ENCODE measurements at places on chromosomes 7 and 10.

DNA sequence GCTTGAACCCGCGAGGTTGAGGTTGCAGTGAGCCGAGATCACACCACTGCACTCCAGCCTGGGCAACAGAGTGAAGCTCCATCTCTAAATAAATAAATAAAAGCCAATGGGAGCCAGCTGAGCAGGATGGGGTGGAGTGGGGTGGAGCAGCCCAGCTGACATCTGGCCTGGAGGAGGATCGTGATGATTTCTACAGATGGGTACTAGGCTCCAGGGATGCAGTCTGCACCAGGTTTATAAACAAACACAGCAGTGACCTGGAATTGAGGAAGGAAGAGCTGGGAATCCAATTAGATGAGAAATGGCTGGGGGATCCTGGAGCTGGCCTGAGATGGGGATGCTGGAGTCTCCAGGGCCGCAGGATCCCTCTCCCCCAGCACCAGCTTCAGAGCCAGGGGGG, 7.3 kb upstream of the GRIFIN start:
- DNase-seq: no peak

DNA sequence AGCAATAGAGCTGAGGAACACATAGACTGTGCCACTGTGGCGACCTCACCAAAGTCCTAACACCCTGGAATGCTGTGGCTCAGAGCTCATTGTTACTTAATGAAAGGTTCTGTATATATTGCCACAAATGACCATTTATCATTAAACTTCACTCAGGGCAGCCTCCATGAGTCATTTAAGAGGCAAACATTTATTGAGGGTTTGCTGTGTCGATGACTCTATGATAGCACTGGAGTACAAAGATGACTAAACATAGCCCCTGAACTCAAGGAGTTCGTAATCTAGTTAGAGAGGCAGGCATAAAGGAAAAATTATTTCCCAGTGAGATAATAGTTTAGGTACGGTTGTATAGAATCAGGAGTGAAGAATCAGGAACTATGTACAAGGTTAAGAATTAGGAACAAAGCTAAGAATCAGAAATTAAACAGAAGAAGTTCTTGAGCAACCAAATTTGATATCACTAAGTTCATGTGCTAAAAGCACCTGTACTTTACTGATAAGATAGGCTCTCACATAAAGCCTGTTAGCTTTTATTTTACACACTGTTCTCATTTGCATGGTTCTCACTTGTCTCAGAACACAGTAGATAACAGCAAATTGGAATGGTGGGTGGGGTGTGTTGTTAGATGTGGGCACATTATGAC, 7.9 kb downstream of the ENTPD7 start:
- DNase-seq: peak; percentile 57

DNA sequence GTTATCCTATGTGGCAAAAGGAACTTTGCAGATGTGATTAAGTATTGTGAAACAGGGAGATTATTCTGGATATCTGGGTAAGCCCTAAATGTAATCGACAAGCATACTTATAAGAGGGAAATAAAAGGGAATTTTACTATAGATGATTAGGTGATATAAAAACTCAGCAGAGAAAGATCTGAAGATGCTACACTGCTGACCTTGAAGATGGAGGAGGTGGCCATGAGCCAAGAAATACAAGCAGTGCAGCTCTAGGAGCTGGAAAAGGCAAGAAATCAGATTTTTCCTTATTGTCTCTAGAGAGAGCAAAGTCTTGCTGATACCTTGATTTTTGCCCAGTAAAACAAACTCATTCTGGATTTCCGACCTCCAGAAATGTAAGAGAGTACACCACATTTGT, 67.7 kb downstream of the BRAF start:
- DNase-seq: peak; percentile 3

DNA sequence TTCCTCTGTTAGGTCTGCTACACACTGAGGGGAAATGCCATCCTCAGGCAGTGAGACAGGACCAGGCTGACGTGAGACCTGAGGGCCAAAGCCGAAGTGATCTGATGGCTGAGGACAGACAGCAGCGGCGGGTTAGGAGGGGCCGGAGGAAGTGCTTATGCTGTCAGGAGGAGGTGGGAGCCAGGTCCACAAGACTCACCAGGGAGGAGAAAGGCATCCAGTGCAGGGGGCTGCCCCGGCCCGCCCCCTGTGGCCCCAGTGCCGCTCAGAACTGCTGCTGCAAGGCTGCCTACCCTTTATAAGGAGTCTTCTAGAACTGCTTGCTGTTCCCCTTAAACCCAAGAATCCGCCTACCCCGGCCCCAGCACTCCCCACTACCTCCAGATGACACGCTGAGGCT, 19.8 kb downstream of the AKR1E2 start:
- DNase-seq: no peak

DNA sequence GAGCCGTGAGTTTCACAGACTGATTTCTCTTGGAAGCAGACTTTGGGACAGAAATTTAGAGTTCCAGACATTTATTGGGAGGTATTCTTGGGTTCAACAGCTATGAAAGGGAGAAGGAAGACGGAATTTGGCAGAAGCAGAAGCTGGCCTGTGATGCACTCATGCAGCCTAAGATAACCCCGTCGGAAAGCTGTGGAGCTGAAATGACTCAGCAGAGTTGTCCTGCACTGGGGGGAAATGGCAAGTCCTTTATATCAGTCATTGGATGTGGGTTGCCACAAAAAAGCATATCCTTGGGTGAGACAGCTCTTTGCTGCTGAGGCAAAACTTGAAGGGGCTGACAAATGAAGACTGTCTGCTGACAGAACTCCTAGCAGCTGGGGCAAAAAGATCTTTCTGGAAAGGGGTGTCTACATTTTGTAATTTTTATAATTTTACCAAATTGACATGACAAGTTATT, 11.5 kb upstream of the MICU1 start:
- peak; percentile 50 for DNase-seq

DNA sequence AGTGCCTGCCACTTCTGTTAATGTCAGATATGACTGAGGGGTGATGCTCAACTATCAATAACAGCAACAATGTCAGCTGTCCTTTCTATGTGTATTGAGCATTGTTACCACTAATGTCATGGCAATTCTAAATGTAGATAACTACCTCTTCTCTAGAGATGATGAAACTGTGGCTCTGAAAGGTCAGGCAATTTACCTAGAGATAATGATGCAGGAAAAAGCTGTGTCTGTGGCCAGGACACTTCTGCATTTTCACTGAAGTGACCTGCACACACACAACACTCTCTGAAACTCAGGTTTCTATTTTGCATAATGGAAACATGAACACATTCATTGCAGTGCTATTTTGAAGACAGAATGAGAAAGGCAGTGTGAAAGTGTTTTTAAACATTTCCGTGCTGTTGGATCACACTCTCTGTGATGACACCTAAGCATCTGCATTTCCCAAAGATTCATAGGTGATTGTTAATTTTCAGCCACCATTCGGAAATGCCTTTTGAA, 148.2 kb downstream of the KCND2 start:
- no peak for DNase-seq

- DNase-seq: no peak
Measured at GRCh38 chr10:86708783-86709380, 40.6 kb downstream of the LDB3 start.

GRCh38 chr7:129438839-129439651, 4.8 kb downstream of the STRIP2 start:
- DNase-seq: peak; percentile 51

GRCh38 chr7:79403451-79403850, 50.0 kb downstream of the MAGI2 start:
- DNase-seq: no peak

- no peak for DNase-seq
Measured at GRCh38 chr10:55329796-55330195, 528.8 kb upstream of the PCDH15 start.

GRCh38 chr10:124588736-124589490, 127.3 kb downstream of the LHPP start:
- peak; percentile 49 for DNase-seq

GRCh38 chr7:117087639-117088396, 134.5 kb downstream of the ST7 start:
- peak; percentile 34 for DNase-seq

GRCh38 chr7:80392229-80393169, 119.4 kb downstream of the GNAT3 start:
- DNase-seq: peak; percentile 26

GRCh38 chr10:121245754-121246153, 352.5 kb downstream of the FGFR2 start:
- DNase-seq: no peak

DNA sequence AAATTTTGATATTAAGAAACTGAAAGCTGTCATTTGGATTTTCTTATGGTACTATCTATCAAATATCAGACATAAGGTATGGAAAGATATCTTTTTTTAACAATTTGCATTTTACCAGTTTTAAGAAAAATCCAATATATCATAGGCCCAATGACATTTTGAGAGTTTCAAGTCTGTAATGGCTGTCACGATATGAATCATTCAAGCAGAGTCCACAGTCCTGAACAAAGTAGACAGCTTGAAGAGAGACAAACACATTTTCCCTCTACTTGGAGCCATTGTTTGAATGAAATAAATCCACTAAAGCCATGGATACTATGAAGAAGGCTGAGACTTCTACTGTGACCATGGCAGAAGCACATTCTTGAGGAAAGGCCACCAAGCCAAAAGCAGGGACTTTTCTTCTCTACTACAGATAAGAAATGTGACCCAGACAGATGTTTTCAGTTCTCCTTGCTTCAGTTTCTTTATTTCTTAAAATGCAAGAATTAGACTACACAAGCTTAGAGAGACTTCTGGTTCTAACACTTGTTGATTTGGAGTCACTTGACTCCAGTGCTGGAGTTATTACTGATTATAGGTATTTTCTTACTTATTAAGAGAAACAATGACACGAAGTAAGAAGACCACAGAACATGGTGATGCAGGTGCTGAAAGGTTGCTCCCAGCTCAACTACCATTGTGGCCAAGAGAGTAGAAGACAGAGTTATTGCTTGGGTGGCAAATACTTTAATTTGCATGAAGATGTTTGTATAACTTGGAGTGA, 429.1 kb downstream of the KIF20B start:
- no peak for DNase-seq

GRCh38 chr7:93374345-93374940, 142.3 kb downstream of the VPS50 start:
- DNase-seq: peak; percentile 61

DNA sequence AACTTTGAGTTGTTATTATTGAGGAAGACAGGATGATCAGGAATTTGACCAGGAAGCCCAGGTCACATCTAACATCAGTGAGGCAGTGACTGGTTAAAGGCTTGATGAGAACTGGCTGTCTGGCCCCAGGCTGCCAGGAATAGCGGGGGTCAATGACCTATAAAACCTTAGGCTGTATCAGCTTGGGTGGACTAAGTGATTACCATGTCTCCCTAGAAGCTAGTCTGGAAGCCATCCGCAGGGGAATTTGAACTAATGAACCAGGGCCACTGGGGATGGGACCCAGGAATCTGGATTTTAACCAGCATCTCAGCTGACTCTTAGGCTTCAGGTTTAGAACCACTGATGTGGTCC, 56.6 kb downstream of the BPGM start:
- no peak for DNase-seq

- DNase-seq: no peak
Measured at GRCh38 chr10:85026878-85027467, 698.6 kb downstream of the CCSER2 start.

DNA sequence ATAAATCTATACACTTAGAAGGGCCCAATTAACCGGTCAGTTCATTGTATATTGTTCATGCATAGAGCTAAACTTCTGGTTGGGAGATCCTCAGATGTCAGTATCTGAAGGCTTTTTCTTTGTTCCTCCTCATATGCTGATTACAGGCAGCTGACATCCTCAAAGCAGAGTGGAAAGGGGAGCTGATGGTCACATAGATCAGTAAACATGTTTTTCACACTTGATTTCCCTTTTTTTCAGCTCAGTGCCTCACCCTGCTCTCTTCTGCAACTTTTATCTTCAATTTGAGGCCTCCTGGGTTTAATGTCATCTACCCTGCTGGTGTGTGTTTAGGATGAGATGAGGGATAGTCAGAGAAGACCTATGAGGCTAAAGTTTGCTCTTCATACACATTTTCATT, 297.9 kb upstream of the FZD1 start:
- DNase-seq: no peak

DNA sequence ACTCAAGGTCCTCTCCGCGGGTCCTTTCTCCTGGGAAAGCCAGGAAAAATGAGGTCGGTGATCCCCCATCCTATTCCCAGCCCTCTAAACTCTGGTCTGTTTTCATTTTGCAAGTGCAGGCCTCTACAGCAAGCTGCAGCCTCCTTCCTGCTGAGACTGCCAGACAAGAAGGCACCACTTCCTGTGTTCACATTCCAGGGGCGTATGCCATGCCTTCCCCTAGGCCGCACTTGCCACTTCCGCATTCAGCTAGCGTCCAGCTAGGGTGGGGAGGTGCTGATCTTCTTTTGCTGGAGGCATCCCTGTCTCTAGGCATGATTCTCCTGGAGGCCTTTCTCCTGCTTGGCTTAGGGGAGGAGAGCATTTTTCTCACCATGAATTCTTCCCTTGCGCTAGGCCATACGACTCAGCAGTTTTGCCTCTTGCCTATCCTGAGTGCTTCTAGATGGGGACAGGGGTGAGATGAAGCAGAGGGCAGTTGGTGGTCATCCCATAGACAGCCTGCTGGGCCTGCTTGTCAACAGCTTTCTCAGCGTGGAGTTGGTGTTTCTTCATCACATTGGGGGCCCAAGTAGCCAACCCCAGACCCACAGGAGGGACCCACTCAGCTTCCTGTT, 328.9 kb downstream of the RPS24 start:
- no peak for DNase-seq

DNA sequence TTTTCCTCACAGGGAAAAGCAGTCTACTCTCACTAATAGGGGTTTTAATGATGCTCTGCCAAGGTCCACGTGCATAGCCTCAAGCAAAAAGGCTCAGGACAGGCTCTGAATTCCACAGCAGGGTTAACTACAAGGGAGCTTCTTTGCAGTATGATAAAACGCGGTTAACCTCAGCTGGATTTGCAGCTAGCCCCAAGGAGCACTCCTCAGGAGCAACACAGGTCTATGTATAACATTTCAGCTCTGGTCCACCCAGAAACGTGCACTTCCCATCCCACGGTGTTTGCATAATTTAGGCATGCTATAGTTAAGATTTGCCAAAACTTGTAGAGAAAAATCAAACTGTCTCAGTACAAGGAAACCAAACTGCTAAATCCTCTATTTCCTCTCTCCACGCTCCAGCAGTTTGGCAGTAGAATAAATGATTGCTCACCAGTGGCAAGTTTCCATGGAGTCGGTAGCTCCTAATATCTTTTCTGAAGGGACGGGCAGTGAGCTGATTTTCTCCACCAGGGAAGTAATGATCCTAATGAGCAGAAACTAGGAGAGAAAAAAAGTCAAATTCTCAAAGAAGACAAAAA, 13.1 kb upstream of the ASB4 start:
- DNase-seq: peak; percentile 24

DNA sequence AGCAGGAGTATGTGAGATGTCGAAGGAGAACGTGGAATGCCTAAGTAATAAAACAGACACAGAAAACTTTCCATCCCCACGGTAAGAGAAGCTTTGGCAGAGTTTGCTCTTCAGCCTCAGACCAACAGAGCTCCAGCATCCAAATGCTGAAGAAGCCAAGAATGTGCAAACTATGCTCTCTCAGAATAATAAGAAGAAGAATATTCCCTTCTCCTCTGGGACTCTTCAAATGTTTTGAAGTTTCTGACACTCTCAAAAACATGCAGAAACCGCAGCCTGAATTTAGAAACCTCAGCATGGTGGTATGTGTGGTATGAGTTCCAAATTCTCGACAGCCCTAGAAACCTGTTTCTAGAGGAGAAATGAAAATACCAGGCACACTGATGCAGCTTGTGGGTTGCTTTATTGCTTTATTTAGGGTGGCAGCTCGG, 113.3 kb downstream of the KCNMA1 start:
- peak; percentile 93 for DNase-seq

- no peak for DNase-seq
Measured at GRCh38 chr10:88618496-88618895, 31.9 kb downstream of the LIPJ start.

GRCh38 chr7:65809259-65809981, 63.5 kb upstream of the VKORC1L1 start:
- DNase-seq: no peak
